ENCODE measurements at places on chromosomes 7 and 10.

DNA sequence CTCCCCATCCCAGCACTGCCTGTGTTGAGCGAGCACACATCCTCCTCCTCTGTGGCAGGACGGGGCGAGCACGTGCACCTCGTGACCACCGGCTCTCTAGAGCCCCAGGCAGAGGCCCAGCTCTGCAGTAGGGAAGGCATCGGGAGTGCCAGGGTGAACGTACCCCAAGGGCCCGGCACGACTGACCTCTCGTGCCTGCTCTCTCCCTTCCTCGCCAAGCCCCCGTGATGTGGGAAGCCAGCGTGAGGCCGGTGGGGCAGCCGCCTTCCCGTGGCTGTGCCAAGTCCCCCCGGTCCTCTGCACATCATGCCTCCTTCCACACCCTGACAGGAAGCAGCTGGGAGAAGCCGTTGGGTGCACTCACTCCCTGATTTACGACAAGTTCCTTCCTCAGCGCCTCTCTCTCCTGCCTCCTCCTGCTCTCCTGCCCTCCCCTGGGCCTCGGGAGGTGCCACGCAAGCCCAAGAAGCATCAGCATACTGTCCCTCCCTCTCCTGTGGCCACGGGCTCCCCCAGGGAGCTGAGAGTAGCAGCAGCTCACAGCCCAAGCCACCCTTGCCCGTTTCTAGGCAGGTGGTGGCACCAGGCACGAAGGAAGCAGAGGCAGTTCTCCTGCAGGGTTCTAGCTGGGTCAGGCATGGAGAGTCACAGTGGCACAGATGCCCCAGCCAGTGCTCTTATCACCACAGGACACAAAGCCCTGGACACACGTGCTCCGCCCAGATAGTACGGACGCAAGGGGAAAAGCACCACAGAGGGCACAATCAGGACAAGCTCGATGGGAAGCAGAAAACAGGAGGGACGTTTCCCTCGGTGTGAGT lies 47.0 kb downstream of the AMZ1 start:
- DNase-seq: no peak

DNA sequence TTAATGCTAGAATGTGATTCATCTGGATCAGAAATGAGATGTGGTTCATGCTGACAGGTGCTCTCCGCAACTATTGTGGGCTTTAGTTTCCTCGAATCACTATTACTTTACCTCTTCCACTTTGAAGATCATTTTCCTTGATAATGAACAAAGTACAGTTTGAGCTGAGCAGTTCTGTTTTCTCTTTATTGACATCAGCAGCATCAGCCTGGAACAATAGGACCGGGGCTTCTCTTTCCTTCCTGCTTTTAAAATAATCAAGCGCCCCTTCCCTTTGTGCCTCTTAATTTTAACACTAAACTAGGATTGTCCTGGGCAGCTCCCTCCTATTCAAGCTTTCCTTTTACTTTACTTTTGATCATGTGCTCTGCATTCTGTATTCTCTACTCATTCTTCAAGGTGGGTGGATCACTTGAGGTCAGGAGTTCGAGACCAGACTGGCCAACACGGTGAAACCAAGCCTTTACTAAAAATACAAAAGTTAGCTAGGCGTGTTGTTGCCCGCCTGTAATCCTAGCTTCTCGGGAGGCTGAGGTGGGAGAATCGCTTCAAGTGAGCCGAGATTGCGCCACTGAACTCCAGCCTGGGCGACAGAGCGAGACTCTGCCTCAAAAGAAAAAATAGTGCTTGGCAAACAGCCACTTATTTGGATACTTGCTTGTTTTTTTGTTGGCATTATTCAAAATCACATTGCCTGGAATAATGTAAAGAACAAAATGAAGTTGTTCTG lies 67.0 kb upstream of the RHEB start:
- no peak for DNase-seq

DNA sequence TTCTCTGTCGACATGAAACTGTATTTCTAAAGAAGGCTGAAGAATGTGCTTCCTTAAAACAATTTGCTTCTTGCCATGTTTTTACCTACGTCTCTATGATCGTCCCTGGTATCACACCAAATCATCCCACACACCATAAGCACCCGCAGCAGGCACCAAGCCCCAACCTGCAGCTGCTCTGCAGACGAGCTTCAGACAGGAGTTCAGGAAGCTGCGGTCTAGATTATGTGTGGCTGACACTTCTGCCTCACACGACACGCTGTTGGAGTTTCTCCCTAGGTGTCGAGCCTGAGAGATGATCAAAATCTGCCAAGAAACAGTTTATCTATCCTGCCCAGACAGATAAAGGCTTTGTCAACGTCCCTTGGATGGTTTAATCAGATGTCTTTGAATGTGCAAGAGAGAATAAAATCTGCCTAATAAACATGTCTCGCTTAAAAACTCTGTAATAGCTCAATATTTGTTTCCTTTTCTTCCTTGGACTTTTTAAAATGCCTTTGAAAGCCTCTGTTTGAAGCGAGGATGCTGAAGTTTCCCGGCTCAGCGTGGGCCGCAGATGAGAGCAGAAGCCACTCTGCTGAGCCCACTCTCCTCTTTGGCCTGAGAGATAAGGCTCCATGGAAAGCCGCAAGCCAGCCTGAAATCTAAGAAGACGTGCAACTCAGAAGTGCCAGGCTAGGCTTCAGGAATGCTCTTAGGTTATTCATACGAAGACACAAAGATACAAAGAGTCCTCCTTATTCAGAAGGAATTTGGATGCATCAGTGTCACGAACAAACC lies 158.3 kb upstream of the PFKP start:
- no peak for DNase-seq

- DNase-seq: no peak
Measured at GRCh38 chr7:84003191-84003590, 191.4 kb downstream of the SEMA3A start.

DNA sequence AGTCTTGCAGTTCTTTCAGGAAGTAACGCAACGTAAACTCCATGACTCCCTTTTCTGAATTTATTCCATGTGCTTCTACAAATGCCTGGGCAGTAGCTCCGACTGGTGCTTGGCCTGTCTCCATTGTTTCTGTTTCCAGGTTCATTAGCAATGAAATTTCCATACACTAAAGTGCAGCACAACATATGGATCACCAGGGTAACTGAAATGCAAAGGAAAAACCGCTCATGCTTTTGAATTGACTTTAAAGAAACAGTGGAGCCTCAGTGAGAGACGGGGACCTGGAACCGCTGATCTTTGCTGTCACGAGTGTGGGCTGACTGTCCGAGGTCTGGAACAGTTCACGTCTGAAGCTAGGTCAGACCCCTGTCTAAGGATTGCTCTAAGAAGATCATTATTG lies 126.5 kb upstream of the IGFBP3 start:
- no peak for DNase-seq

GRCh38 chr7:158825628-158826289 lies 3.5 kb downstream of the ESYT2 start:
- no peak for DNase-seq

Measured in amniotic stem cell (primary cell).